Colonic mucosa (tissue), 4 donors: ENCODE measurements at places on chromosomes 7 and 10.
A peak's percentile ranks its signal among the peaks of the same experiment; 100 is the strongest.

DNA sequence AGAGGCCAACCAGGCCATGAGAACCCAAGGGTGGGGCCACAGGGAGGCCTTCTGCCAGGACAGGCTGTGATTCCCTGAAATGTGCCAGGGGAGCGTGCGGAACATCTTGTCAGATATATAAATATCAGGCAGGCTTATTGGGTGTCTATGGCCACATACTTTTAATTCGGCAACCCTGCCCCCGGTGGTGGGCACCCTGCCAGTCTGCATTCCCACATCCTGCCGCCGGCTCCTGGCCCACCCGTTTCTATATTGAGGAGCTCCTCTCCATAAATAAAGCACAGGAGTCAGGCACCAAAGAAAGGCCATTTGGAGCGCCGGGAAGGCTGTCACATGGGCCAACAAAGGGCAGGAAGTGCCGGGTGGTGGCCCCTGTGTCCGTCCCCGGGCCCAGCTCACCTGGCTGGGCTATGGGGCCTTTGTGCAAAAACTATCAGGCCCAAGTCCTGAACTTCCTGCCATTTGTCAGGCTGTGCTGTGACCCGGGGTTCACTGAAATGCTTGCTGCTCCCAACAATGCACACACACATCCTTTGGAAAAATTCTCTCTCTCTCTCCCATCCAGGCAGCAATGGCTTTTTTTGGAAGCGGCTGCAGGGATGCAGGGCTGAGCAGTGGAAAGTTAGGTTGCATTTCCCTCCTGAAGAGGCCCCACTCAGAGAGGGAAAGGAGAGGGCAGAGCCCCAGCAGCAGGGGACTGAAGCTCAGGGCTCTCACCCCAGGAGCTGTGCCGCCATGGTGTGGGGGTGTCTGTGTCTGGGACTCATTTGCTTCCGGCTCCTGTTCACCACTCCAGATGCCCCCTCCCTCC lies 25.0 kb upstream of the PODXL start:
- no peak for DNase-seq

GRCh38 chr7:24923172-24923865 lies 56.7 kb downstream of the OSBPL3 start:
- DNase-seq = no peak

DNA sequence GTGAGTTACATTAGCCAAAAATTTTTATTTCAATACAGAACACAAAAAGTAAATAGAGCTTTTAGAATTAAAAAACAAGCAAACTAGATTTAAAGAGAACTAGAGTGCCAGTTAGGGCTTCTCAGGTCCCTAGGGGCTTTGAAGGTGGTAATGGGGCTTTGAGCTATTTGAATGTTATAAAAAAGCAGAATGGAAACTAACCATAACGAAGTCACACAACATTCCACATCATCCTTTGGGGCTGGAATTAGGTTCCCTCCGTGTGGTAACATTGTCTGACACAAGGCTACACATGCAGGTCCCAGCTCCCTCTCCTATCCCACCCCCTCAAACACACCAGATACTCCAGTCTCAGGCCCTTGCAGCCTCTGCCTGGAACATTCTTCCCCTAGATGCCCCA lies 15.3 kb downstream of the JAZF1 start:
- no peak for DNase-seq

GRCh38 chr10:6786579-6787031 lies 206.5 kb upstream of the PRKCQ start:
- DNase-seq = no peak

DNA sequence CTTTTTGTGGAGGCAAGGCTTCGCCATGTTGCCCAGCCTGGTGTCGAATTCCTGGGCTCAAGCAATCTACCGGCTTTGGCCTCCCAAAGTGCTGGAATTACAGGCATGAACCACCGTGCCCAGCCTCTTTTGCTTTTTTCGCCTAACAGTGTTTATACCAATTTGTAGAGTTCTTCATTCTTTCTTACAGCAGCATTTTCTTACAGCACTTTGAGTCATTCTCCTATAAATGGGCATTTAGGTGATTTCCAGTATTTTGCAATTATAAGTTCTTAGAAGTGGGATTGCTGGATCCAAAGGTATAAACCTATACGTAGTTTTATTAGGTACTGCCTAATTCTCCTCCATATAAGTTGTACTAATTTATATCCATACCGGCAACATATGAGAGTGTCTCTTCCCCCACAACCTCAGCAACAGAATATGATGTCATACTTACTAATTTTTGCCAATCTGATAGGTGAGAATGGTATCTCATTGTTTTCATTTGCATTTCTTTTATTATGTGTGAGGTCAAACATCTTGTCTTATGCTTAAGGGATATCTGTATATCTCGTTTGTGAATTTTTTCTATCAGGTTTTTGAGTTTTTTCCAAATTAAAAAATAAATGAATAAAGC lies 39.1 kb downstream of the SUFU start:
- no peak for DNase-seq

GRCh38 chr7:102836191-102836919 lies 76.4 kb upstream of the LRRC17 start:
- no peak for DNase-seq

- no peak for DNase-seq
Measured at GRCh38 chr7:8249121-8249520, 12.8 kb downstream of the ICA1 start.

GRCh38 chr10:120971671-120972070 lies 120.5 kb downstream of the WDR11 start:
- DNase-seq = no peak

GRCh38 chr10:133315847-133316246 lies 7.1 kb downstream of the ZNF511 start:
- no peak for DNase-seq

- DNase-seq = no peak
Measured at GRCh38 chr7:30406664-30407425, 71.7 kb downstream of the NOD1 start.

DNA sequence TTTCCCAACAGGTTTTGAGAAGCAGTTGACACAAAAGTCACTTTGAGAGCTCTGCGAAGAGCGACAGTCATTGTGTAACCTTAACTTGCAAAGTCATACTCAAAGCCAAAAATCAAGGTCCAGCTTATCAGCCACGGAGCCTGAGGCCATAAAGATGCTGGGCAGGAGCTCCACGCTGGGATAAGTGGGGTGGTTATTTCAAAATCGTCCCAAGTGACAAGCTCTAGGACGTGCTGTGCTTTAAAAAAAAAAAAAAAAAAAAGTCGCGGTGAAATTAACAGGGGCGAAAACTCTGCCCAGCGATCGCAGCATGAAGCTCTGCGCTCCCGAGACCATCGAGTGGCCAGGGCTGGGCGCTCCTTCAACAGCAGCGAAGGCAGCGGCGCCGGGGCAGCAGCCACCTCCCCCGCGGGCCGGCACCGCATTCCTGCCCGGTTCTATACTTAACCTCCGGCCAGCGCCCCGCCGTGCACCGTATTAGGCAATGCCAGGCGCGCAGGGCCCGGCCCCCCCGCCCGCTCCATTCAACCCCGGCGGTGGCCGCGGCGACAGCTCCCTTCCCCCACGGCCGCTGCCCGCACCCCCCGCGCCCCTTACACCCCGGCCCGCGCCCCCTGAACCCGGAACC lies 657 bp downstream of the HACD1 start:
- DNase-seq = peak; percentile 64

DNA sequence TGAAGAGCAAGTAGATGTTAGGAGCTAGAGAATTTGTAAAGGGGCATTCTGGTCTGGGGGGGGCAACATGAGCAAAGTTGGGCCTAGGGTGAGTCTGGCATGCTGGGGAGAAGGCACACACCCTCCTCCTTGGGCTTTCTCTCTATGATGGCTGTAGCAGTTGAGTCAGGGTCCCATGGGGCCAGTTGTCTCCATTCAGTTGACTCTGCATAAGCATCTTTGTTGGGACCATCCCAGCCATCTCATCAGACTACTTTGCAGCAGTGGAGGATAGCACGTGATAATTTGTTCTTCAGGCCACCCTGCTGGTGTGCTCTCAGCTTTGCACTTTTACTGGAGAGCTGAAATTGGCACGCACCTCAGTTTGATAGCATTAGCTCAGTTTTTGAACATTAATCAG lies 55.2 kb downstream of the LRMDA start:
- DNase-seq = peak; percentile 16

DNA sequence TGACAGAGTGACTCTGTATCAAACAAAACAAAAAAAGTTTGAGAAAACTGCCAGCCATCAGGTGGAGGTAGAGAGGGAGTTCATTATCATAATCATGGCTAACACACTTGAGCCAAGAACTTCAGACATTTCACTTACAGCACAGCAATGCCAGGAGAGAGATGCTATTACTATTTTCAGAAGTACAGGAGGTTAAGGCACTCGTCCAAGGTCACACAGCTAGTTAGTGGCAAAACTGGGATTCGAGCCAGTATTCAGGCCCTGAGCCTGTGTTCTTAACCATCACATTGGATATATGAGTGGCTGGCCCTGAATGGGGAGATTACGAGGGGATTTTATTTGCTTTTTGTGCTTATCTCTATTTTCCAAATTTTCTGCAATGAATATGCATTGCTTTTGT lies 24.8 kb upstream of the UNC5B start:
- no peak for DNase-seq

DNA sequence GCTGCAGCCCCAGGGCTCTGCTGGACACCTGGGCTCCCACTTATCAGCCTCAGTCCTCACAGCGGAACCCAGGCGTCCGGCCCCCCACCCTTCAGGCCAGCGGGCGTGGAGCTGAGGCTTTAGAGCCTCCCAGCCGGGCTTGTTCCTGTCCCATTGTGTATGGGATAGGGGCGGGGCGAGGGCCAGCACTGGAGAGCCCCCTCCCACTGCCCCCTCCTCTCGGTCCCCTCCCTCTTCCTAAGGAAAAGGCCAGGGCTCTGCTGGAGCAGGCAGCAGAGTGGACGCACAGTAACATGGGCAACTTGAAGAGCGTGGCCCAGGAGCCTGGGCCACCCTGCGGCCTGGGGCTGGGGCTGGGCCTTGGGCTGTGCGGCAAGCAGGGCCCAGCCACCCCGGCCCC lies 2.7 kb downstream of the NOS3 start:
- DNase-seq = no peak

GRCh38 chr7:72152161-72153131 lies 259.7 kb downstream of the CALN1 start:
- DNase-seq = no peak

GRCh38 chr10:19048891-19049290 lies 290 bp downstream of the MALRD1 start:
- DNase-seq = peak; percentile 19

- DNase-seq = no peak
Measured at GRCh38 chr10:15571575-15571974, 148.1 kb downstream of the ITGA8 start.

GRCh38 chr10:110137142-110137545 lies 70.3 kb upstream of the MXI1 start:
- DNase-seq = no peak

- DNase-seq = no peak
Measured at GRCh38 chr7:140867467-140868462, 57.0 kb downstream of the BRAF start.

DNA sequence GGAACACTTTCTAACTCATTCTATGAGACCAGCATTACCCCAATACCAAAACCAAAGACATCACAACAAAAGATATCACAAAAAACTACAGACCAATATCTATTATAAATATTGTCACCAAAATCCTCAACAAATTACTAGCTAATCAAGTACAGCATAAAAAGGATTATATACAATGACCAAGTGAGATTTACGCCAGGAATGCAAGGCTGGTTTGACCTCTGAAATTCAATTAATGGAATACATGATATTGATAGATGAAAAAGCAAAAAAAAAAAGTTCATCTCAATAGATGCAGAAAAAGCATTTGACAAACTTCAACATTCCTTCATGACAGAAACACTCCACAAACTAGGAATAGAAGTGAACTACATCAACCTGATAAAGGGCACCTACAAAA lies 175.3 kb downstream of the LCOR start:
- DNase-seq = no peak

DNA sequence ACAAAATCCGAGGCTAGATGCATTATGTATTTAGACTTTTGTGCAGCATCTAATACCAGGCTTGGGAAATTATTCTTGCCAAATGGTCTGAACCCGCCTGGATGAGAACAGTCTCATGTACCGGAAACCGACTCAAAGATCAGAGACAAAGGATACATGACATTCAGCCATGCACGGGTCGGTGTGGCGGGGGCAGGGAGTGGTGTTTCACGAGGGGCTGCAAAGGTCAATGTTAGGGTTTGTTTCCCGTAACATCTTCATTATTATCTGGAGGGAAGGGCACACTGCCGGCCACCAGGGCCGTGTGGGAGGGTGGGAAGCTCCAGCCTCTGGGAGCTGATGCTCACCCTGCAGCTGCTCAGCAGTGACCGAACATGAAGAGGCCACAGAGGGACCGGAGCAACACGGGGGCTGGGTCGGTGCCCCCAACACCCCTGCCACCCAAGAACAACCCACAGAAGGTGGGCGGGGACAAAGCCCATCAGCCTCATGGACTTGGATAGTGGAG lies 23.1 kb downstream of the CNPY1 start:
- no peak for DNase-seq
